Central memory CD4-positive, alpha-beta T cell (primary cell): ENCODE measurements at places on chromosomes 12 and 14.

- no peak for DNase-seq
Measured at GRCh38 chr12:5188472-5188871, 144.8 kb downstream of the KCNA5 start.

DNA sequence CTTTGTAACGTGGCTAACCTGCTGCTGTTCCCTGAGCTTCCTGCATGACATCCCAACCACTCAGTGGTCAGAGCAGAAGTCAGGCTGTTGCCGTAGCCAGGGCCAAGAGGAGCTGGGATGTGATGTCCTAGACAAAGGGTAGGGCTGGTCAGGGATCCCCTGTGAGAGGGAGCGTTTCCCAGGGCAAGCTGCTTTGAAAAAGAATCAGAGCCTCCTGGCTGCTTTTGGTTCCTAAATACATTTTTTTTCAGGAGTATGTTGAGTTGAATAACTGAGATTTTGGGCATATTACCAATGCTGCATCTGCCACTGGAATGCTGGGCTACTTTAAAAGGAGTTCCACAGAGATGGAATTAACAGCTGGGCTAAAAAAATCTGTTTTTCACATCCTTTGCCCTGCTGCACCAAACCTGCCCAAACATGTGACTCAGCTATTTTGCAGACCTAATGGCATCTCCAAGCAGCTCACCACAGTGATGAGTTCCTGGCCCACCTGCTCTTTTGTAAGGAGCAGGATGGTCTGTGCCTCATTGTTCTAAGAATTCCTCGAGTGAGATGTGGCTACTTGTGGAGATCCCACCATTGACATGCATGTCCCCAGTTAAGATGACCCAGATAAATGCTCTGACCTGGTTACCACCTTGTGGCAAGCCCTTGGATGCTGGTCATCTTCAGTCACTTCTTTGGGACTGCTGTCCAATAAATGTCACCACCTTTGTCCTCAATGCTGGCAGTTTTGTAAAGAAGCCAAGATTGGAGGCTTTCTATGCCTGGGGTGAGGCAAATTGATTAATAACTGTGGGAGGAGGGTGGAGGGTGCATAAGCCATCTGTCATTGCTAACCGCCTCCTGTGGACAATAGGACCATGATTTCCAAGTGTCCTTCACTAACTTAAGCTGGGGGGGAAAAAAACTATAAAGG lies 24.1 kb downstream of the ANKRD13A start:
- DNase-seq = no peak

DNA sequence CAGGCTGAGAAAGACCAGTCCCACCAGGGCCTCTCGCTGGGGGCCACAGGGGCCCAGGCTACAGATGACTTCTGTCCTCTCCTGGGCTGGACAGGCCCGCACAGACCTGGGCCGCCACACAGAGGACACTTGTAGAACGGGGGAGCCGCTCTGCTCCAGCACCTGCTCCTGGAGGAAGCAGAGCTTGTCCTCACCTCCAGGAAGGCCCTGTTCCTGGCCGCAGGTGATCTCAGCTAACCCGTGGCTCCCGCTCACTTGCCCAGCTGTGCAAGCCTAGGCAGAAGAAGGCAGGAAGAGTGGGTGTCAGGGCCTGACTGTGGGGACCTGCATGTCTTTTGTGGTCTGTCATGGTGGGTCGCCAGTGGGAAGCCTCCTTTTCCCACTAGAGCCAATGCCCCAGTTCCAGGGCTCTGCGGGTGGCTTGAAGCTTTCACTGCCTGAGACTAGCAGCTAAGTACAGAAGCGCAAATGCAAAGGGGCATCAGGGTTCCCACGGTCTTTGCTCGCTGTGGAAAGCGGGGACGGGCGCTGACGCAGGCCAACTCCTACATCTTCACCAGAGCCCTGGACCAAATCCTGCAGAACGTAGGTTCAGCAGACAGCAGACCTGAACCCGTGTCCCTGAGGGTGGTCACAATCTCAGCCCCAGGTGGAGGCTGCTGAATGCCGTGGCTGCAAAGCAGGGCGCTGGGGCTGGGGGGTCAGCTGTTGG lies 8.8 kb upstream of the CEP170B start:
- DNase-seq = no peak

DNA sequence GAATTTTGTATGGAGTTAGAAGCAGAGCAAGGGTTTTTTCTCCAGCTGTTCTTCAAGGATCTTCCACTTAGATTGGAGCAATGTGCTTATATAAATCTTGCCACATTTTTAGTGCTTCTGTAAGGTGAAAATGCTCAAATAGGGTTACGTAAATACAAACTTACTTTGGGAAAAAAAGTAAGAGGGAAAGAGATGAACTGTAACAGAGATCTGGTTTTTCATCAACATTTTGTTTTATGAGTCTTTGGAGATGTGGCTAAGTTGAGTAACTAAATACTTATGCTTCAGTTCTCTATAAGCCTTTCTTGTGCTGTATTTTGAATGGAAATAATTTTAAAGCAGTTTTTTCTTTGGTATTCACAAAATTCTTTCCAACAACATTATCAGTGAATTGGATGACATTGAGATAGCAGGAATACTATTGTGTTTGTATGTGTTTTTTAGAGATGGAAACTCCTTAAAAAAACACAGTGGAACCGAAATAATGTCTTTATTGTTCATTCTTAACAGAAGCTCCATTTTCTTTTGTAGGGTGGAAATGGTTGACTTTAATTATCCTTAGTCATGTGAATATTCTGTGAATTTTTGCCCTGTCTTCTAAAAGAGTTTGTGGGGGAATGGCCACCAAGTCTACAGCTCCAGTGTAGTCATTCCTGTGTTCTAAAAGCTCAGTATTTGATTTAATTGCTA lies 45.7 kb downstream of the NPAS3 start:
- DNase-seq = no peak

DNA sequence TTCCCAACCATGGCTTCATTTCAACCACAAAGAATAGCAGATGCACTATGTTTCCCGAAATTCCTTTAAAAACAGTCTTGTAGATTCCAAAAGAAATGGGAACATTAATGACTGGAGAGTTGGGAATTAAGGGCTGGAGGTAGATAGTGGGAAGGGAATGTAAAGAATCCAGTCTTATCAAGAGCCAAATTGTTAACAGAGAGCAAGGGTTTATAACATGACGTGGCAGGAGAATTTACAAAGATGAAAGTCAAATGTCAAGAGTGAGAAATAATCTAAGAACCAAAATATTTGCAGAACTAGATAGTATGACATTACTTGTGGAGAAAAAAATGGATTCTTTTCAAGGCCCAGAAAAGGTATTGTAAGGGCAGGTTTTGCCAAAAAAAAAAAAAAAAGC lies 200.9 kb downstream of the GRIN2B start:
- DNase-seq = no peak

DNA sequence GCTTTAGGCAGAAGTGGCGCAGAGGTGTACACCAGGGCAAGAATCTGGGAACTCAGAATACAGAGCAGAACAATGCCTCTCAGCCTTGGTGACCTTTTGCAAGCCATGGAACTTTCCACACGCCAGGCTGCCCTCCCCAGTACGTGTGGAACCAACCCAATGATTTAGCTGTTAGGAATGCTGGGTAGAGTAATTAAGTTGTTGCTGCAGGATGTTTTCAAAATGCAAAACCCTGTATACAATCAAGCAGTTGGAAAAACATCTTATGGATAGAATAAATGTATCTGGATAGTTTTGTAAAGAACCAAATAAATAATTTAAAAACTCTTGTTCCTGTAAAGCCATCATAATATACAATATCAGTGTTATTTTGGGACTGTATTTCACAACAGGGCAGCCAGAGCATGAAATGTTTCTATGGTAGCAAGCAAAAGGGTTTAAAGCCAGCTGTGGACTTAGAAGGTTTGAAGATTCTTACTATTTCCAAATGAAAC lies 19.4 kb downstream of the PPP1R36 start:
- DNase-seq = no peak

- no peak for DNase-seq
Measured at GRCh38 chr14:76933515-76933914, 95.0 kb downstream of the IRF2BPL start.

GRCh38 chr12:96236221-96236822 lies 42.1 kb downstream of the ELK3 start:
- DNase-seq = peak; percentile 67

DNA sequence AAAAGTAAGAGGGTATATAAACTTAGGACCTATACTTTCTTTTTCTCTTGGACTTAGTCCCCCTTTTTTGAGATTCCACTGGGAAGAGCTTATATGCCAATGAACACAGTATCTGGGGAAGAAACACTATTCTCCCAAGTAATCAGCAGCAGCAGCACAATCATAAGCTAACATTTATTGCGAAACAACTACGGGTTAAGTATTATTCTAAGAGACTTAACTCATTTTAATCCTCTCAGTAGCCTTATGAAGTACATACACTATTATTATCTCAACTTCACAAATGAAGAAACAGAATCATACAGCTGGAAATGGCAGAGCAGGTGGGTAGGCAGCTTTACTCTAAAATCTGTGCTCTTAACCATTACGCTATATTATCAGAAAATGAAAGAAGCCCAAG lies 27.9 kb downstream of the BAZ2A start:
- no peak for DNase-seq

DNA sequence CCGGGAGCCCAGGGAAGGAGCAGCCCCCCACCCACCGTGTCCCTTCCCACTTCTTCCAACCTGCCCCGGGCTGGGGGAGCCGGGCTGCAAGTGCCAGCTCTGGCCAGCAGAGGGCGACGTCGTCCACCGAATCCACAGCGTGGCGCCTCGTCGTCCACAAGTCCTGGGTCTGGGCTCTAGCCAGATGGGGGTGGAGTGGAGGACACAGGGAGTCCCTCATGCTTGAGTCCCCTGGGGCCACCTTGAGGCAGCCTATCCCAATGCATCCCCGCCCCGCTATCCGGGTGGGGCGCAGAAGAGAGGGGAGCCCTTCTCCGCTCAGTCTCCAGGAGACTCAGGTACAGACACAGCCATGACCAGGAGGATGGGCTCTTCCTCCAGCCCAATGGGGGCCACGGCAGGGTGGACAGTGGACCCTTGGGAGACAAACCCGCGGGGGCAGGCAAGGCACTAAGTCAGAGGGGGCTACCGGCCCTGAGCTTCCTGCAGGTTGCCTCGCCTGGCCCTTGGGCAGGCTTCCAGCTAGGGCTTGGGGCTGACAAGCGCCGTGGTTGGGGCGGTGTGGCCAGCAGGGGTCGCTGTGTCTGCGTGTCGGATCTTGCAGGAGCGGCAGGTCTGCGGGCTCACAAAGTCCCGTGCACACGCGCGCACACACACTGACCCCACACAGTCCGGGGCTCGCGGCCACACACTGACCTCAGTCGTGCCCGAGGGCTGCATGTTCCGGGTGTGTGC lies 5.5 kb downstream of the AQP5 start:
- peak; percentile 85 for DNase-seq

GRCh38 chr14:34794217-34794616 lies 79.8 kb upstream of the CFL2 start:
- DNase-seq = no peak

- peak; percentile 75 for DNase-seq
Measured at GRCh38 chr14:74882103-74882920, 596 bp downstream of the DLST start.

DNA sequence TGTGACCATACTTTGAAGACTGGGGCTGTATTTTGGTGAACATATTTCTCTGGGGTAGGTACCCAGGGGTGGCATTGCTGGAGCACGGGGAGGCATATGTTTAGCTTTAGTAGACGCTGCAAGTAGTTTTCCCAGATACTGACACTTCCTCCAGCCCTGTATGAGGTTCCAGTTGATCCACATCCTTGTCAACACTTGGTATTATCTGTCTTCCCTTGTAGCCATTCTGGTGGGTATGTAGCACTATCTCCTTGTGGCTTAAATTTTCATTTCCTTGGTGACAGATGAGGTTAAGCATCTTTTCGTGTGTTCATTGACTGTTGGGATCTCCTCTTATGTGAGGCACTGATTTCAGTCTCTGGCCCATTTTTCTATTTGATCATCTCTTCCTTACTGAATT lies 179.1 kb downstream of the PHETA1 start:
- DNase-seq = no peak

DNA sequence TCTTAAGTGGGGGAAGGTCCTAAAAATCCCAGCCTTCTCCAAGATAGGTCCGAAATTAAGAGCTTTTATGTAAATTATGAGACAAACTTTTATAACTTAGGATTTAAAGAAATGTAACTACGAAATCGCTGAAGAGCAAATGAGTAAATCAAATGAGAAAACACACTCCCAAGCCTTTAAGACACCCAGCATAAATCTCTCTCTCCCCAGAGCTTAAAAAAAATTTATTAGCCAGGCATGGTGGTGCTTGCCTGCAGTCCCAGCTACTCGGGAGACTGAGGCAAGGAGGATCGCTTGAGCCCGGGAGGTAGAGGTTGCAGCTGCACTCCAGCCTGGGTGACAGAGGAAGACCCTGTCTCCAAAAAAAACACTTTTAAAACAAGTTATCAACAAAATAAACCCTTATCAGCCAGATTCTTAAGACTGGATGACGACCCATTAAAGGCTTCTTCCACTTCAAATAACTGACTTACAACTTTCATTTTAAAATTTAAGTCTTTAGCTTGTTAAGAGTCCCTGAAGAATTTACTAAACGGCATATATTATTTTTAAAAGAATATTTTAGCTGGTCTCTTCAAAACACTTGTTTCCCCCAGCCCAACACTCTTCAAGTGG lies 3.2 kb downstream of the PTGES3 start:
- DNase-seq = peak; percentile 16

DNA sequence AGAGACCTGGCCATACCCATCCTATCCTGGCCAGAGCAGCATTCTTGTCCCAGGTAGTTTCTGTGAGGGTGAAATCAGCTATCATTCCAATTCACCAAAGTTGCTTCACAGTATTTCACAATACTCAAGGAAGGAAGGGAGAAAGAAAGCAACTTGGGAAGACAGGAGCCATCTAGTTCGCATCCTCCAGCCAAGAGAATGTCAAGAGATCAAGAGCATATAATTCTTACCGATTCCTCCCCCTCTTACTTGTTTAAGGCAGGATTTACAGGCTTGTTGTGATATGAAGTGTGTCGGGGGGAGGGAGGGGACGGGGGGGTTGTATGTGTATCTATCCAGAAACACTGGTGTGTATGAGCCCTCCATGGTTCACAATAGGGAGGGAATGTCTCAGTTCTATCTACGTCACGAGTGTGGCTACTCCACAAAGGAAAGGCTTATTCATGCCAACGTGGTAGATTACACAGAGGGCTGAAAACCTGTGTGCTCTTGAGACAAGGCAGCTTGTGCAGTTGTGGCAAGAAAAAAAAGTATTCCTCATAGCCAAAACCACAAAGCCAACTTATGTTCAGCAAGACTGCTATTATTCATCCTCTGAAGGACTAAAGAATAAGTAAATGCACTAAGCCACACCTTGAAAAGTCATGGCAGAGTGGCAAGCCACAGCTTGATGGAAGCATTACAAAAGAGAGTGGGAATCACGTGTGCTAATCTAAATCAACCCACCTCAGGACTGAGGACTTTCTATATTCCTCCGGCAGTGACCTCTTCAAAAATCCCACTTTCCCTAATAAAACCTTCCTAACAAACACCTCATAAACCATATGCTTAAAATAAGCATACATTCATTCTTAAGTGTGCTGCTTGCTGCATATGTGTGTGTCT lies 35.0 kb downstream of the CORO1C start:
- no peak for DNase-seq
